ENCODE measurements at places on chromosomes 6 and 20.
A peak's percentile ranks its signal among the peaks of the same experiment; 100 is the strongest.

DNA sequence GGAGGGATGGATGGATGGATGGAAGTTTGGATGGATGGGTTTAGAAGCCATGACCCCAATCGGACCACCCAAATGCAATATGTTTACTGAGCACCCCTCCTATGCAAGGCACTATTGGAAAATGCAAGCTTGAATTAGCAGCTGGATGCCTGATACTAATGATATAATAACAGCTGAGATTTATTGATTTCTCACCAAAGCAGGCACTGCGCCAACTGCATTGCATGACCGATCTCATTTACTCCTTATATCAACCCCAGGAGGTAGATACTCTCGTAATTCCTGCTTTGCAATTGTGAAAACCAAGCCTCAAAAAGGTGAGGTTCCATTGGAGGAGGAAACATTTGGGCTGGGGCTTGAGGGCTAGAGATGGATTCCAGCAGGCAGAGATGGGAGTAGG, 89.7 kb downstream of the KCNB1 start:
- no peaks in the 10 kb centered on the region for H3K27me3 ChIP-seq
- H3K4me1 ChIP-seq, result peaks cover 15% of the 10 kb centered on the region
- no peak overlapping the region for H3K27ac ChIP-seq
- H3K36me3 ChIP-seq, result no peaks in the 10 kb centered on the region

DNA sequence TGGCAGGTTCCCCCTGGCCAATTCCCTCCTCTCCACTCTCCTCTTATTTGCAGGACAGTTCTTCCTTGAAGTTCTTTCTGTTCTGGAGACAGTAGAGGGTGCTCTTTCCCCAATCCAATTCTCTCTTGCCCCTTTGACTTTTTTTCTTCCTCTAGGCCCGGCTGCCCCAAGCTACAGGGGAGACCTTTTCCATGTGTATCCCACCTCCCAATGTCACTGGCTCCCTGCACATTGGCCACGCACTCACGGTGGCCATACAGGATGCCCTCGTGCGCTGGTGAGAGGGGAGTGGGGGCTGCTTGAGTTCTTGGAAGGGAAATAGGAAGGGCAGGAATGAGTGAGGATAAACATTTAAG, 1.5 kb downstream of the VARS2 start:
- peak overlapping the region; percentile 65 for H3K4me3 ChIP-seq
- H3K36me3 ChIP-seq, result peaks cover 53% of the 10 kb centered on the region
- no peaks in the 10 kb centered on the region for H3K27me3 ChIP-seq
- DNase-seq, result no peak
- peaks cover 16% of the 10 kb centered on the region for H3K4me1 ChIP-seq
- H3K27ac ChIP-seq, result peak overlapping the region; percentile 78

GRCh38 chr20:17530716-17531664, at the start of gene BFSP1:
Gene BFSP1 (minus strand): TSS chr20:17531379. CDS start chr20:17531329, 50 bp downstream.
- H3K4me3 ChIP-seq, result peak within 1 kb of the TSS; percentile 75
- H3K4me1 ChIP-seq, result no peaks in the 10 kb centered on the region
- no peaks in the 10 kb centered on the region for H3K27me3 ChIP-seq
- DNase-seq, result no peak

- H3K4me3 ChIP-seq, result no peak overlapping the region
- no peaks in the 10 kb centered on the region for H3K27me3 ChIP-seq
- H3K27ac ChIP-seq, result no peak overlapping the region
- no peak for DNase-seq
These were observed 134.8 kb downstream of the FOXC1 start for GRCh38 chr6:1744543-1744942.

GRCh38 chr20:25280574-25281535, 33.0 kb downstream of the PYGB start:
- H3K27me3 ChIP-seq, result no peaks in the 10 kb centered on the region
- no peak overlapping the region for H3K4me3 ChIP-seq
- DNase-seq, result peak; percentile 56
- H3K36me3 ChIP-seq, result peaks cover 100% of the 10 kb centered on the region
- H3K4me1 ChIP-seq, result no peaks in the 10 kb centered on the region

DNA sequence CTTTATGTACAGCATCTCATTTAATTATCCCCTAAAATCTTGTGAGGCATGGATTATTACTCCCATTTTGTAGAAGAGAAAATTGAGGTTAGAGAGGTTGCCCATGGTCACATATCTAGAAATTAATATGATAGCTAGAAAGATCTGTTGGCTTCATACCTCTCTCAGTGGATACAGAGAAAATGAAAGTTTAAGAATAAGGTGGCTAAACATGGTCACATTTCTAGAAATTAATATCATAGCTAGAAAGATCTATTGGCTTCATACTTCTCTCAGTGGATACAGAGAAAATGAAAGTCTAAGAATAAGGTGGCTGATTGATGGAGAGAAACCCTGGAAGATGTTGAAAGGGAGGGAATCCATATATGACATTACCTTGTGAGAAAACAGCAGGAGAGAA, 260.7 kb upstream of the MAN1A1 start:
- H3K4me1 ChIP-seq, result no peaks in the 10 kb centered on the region
- no peaks in the 10 kb centered on the region for H3K36me3 ChIP-seq
- H3K27me3 ChIP-seq, result no peaks in the 10 kb centered on the region
- DNase-seq, result no peak
- no peak overlapping the region for H3K4me3 ChIP-seq

DNA sequence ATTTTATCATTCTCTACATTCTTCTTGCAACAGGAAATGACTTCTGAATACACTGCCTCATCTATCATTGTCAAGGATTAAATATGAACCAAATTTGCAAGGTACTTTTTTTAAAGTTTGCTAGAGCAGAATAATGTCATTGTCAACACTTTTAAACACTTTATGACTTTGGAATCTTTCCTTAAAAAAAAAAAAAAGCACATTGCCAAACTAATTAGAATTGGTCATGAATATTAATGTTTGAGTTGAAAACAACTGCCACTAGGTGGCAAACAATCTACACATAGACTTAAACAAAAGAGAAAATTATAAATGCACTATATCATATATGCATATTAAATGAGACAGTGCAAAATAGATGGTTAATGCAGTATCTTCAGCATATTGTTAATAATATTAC, 32.5 kb upstream of the TMEM244 start:
- H3K36me3 ChIP-seq, result no peaks in the 10 kb centered on the region
- no peaks in the 10 kb centered on the region for H3K4me1 ChIP-seq
- H3K27ac ChIP-seq, result no peak overlapping the region
- DNase-seq, result no peak
- H3K4me3 ChIP-seq, result no peak overlapping the region

GRCh38 chr6:46306431-46306830, 135.7 kb upstream of the ENPP5 start:
- no peaks in the 10 kb centered on the region for H3K4me1 ChIP-seq
- H3K4me3 ChIP-seq, result no peak overlapping the region
- DNase-seq, result no peak
- no peaks in the 10 kb centered on the region for H3K36me3 ChIP-seq

- H3K4me3 ChIP-seq, result no peak overlapping the region
- H3K27me3 ChIP-seq, result no peaks in the 10 kb centered on the region
These were observed 20.4 kb downstream of the OSBPL2 start for GRCh38 chr20:62258499-62259293.

DNA sequence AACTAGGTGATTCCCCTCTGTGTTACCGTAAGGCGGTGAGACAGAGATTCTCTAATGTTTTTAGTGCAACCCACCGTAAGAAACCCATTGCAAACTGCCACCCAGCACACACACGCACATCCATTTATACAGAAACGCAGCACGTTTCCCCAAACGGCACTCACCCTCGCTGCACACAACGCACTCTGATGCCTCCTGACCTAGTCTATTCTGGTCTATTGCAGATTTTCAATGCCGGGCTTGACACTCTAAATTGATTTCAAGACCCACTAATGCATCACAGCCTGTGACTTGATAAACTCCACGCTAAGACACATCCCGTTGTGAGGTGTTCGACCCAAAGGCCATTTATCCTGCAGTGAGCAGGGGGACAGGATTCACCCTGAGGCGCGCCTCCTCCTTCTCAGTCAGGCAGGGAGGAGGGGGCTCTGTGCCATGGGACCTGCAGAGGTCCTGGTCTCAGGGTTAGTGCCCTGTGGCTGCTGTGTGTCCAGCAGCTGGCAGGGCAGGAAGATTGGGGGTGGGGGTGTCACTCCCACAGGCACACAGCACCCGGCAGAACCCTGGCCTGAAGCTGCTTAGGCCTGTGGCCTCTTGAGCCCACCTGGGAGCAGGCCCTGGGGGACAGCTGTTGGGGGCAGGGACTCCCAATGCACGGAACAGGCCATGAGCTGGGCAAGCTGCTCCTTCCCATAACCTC, 335.6 kb downstream of the PREX1 start:
- H3K27ac ChIP-seq, result no peak overlapping the region
- no peaks in the 10 kb centered on the region for H3K27me3 ChIP-seq
- H3K36me3 ChIP-seq, result no peaks in the 10 kb centered on the region
- H3K4me3 ChIP-seq, result no peak overlapping the region
- no peaks in the 10 kb centered on the region for H3K4me1 ChIP-seq
- peak; percentile 27 for DNase-seq

DNA sequence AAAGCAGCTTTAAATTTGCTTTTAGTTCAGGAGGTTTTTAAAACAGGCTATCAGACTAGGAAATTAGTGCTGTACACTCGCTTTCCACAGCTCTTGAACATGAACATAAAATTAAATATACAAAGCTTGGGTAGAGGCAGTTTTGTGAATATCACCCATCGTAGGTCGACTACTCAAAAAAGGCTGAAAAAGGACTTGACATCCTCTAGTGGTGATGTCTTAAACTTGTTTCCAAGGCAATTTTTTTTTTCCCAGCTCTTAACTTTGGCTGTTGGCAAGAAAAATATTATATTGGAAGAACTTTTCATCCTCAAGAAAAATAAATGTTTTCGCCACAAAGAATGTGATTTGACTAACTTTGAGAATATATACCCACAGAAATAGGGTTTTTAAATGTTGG, 2.9 kb downstream of the MAP7 start:
- H3K4me3 ChIP-seq, result no peak overlapping the region
- peaks cover 8% of the 10 kb centered on the region for H3K4me1 ChIP-seq
- H3K27ac ChIP-seq, result no peak overlapping the region
- H3K27me3 ChIP-seq, result no peaks in the 10 kb centered on the region
- no peaks in the 10 kb centered on the region for H3K36me3 ChIP-seq
- DNase-seq, result no peak

DNA sequence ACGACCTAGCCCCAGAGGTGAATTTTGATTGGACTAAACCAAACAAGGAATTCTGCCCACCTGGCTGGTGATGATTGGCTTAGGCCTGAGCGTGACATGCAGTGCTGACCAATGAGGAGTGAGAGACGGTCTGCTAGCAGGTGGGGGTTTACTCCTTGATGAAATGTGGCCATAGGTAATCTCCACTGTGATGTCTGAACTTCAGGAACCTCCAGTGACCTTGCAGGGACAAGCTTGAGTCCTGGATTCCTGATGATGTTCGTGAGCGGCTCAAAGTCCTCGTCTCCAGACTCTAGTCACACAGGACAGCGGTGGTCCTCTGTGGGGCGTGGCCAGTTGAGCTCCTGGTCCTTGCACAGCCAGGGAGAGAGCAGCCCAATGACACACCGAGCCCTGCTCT, 8.4 kb downstream of the VSX1 start:
- H3K27ac ChIP-seq, result no peak overlapping the region
- no peaks in the 10 kb centered on the region for H3K27me3 ChIP-seq
- no peaks in the 10 kb centered on the region for H3K4me1 ChIP-seq
- H3K36me3 ChIP-seq, result no peaks in the 10 kb centered on the region
- no peak for DNase-seq

DNA sequence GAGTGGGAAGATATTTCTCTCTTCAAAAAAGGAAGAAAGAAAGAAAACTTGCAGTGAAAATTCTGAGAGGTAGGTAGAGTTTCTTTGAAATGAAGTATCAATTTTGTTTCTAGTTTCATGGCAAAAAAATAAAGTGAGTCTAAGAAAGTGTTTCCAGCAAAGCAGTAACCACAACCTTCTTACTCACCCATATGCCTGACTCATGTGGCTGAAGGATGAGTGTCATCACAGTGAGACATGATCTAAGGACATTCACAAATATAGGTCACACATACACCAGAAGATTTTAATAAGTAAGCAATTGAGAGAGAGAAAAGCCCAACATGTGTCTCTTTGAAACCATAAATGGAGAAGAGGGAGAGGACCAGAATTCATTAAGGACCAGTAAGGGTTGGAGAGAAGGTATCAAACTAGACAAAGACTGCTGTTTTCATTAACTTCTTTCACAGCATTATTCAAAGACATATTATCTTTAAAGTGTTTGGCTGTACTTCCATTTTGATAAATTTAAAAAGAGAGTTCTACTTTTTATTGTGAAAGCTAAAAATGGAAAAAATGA, 169.5 kb downstream of the FRK start:
- no peaks in the 10 kb centered on the region for H3K36me3 ChIP-seq
- no peaks in the 10 kb centered on the region for H3K27me3 ChIP-seq
- no peak overlapping the region for H3K27ac ChIP-seq

- no peaks in the 10 kb centered on the region for H3K27me3 ChIP-seq
- H3K36me3 ChIP-seq, result no peaks in the 10 kb centered on the region
- H3K27ac ChIP-seq, result no peak overlapping the region
- no peaks in the 10 kb centered on the region for H3K4me1 ChIP-seq
- no peak for DNase-seq
These were observed 284.5 kb upstream of the GJE1 start for GRCh38 chr6:141848029-141848890.

GRCh38 chr20:58097943-58098342, 130.5 kb downstream of the ANKRD60 start:
- no peak overlapping the region for H3K27ac ChIP-seq
- H3K4me3 ChIP-seq, result no peak overlapping the region
- no peak for DNase-seq
- no peaks in the 10 kb centered on the region for H3K27me3 ChIP-seq
- no peaks in the 10 kb centered on the region for H3K36me3 ChIP-seq

DNA sequence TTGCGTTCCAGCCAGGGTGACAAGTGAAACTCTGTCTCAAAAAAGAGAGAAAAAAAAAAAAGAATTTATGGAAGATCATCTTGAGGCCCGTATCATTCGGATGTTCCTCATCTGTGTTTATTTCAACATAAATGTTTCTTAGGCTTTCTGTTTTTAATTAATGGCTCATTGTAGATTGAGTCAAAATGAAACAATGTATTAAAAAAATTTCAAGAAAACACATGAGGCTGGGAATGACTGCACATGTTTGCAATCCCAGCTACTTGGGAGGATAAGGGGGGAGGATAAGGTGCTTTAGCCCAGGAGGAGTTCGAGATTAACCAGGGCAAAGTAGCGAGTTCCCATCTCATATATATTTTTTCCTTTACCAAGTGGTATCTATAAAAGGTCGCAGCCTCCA, 47.3 kb downstream of the ITCH start:
- no peak overlapping the region for H3K4me3 ChIP-seq
- no peaks in the 10 kb centered on the region for H3K27me3 ChIP-seq
- peaks cover 37% of the 10 kb centered on the region for H3K36me3 ChIP-seq
- no peaks in the 10 kb centered on the region for H3K4me1 ChIP-seq
- no peak overlapping the region for H3K27ac ChIP-seq

- H3K27me3 ChIP-seq, result no peaks in the 10 kb centered on the region
- no peaks in the 10 kb centered on the region for H3K4me1 ChIP-seq
- DNase-seq, result no peak
- no peak overlapping the region for H3K27ac ChIP-seq
- H3K4me3 ChIP-seq, result no peak overlapping the region
These were observed 160.5 kb downstream of the TTLL2 start for GRCh38 chr6:167485186-167485978.

All from ascending aorta (tissue), 2 donors.